ENCODE measurements at places on chromosomes 4 and X. TPM values are rescaled to one million over a fixed set of nuclear protein-coding genes. Genes with fewer than 3 reads are reported as not detected.

The FAM47A gene
- not detected for total RNA-seq

The AMOT gene
- 26.2 TPM for total RNA-seq

The F11 gene
- not detected for total RNA-seq

The TBX22 gene
- total RNA-seq: not detected

The CITED1 gene
- 0.70 TPM for total RNA-seq

The CT47C1 gene
- not detected for total RNA-seq

The RBBP7 gene
- total RNA-seq: 94.6 TPM

The CPLX1 gene
- total RNA-seq: 3.4 TPM

The UBL4A gene
- 32.3 TPM for total RNA-seq

The MTMR8 gene
- 7.0 TPM for total RNA-seq

The GAGE13 gene
- total RNA-seq: not detected

The UGT2B11 gene
- total RNA-seq: 0.13 TPM

The MAML3 gene
- total RNA-seq: 23.5 TPM

The FGD1 gene
- total RNA-seq: 3.5 TPM

The SPANXC gene
- total RNA-seq: not detected

The FGFBP2 gene
- total RNA-seq: 4.0 TPM

The MAPK10 gene
- total RNA-seq: 19.2 TPM

The LRCH2 gene
- 1.9 TPM for total RNA-seq

The TCEAL6 gene
- not detected for total RNA-seq

The HS6ST2 gene
- 1.5 TPM for total RNA-seq

The FHDC1 gene
- 14.1 TPM for total RNA-seq

The GAB1 gene
- 62.3 TPM for total RNA-seq

The SLC6A14 gene
- total RNA-seq: 2.1 TPM

The TKTL1 gene
- not detected for total RNA-seq

The FRG2 gene
- total RNA-seq: not detected

The HEPH gene
- total RNA-seq: 225 TPM

The RHOH gene
- 5.8 TPM for total RNA-seq

The PDGFC gene
- total RNA-seq: 3.9 TPM

The UNC5C gene
- 4.6 TPM for total RNA-seq

The SYP gene
- total RNA-seq: 14.5 TPM

The AMBN gene
- total RNA-seq: not detected

The PRRG1 gene
- total RNA-seq: 11.1 TPM

The SORCS2 gene
- total RNA-seq: 3.1 TPM

The DCUN1D4 gene
- 39.0 TPM for total RNA-seq
